CD4-positive, alpha-beta T cell treated with Interleukin-17A for 4 hours (primary cell): ENCODE measurements at places on chromosomes 3 and 15.

DNA sequence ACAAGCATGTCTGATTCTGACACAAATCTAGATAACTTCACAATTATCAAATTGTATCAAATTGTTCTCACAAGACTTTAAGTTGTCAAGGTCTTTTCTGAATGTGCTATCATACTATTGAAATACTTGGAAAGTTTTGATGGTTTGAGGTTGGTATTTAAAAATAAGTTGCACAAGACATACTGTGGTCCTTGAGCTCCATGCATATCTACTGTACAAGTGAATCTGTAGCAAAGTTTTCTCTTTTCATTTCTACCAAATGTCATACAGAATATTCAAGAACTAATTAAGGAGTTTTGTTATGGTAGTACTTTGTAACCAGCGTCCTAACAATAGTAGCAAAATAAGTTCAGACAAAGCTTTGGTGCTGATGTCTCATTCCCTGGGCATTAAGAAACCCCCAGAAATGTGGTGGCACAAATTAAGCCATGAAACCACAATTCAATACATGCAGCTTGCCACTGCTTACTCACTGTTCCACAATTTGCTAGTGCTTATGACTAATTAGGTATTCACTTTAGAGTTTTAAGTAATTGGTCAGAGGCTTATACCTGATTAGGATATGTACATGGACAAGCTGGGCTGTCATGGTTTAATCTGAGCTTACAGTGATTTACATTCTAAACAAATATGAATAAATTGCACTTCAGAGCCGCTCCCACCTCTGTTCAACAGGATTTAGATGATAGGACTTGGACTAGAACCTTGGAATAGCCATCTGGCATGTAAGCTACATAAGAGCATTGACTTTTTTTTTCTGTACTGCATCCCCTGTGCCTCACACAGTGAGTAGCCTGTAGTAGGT lies 8.8 kb downstream of the TBC1D23 start:
- no peak for DNase-seq

GRCh38 chr3:52722491-52722890 lies 16.6 kb downstream of the SPCS1 start:
- DNase-seq: no peak

GRCh38 chr3:127475391-127475790 lies 115.1 kb downstream of the TPRA1 start:
- DNase-seq: no peak

DNA sequence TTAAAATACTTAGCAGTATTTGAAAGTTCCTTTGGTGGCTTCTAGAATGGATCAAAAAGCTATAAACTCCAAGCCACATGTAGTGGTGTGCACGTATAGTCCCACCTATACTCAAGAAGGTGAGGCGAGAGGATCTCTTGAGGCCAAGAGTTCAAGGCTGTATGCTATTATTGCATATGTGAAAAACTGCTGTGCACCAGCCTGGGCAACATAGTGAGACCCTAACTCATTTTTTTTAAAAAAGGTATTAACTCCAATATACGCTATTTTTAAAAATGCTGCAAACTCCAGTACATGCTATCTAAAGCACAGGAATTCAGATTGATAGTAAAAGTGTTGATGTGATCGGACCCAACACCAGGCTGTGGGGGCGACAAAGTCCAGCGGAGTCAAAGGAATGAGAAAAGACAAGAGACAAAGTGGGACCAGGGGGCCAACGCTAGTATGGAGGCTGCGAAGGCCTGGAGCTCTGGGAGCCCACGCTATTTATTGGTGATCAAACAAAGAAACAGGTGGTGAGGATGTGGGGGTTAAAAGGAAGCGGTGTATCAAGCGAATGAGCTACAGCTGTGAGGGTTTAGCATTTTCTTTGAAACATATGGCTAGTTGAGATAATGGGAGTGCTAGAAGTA lies 66.6 kb downstream of the ARIH1 start:
- DNase-seq: no peak

DNA sequence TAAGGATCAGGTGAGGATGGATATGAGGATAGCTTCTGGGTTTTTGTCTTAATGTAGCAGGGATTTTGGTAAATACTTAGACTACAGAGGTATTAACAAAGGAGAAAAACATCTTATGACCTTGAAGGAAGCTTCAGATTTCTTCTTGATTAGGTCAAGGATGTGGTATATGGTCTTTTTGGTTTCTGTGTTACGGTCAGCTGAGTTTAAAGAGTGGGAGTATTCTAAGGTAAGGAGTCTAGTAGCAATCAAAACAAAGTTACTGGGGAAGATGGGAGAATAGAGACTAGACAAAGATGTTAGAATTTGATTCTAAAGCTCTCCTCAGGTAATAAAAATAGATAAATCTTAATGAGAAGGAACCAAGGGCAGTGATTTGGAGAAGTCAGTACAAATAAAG lies 6.2 kb downstream of the HMG20A start:
- DNase-seq: no peak

GRCh38 chr3:112032098-112032731 lies 2.3 kb upstream of the TMPRSS7 start:
- no peak for DNase-seq

DNA sequence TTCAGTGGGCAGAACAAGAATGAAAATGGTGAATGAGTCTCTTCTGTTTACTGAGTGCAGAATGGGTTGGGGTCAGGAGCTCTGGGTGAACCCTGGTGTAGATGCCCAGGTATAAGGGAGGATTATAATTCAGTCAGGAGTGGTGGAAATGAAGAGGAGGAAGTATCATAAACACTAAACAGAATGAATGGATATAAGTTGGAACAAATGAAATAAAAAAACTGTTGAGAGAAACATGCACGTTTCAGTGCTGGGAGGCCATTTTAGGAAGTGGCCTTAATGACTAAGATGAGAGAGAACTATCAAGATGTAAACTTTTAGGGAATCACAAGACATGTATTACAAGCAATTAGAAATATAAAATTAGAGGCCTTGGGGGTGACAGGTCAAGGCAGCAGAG lies 32.8 kb upstream of the LEKR1 start:
- DNase-seq: no peak

- no peak for DNase-seq
Observed at GRCh38 chr3:52090131-52090932, 34.0 kb upstream of the DUSP7 start.

- DNase-seq: no peak
Observed at GRCh38 chr15:27042230-27042629, 71.2 kb downstream of the GABRG3 start.

DNA sequence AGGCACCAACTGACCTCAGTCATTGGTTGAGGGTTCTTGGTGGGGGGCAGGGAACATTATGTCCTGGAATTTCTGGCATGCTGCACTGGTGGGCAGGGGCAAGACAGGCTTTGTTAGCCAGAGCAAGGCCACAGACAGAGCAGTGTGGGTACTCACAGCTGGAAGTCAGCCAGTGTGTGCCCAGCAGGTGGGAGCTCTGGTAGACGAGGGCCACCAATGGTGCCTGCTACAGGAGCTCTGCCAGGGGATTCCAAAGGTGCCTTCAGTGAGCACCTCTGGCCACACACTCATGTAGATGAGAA lies 31.3 kb downstream of the CYP8B1 start:
- no peak for DNase-seq

DNA sequence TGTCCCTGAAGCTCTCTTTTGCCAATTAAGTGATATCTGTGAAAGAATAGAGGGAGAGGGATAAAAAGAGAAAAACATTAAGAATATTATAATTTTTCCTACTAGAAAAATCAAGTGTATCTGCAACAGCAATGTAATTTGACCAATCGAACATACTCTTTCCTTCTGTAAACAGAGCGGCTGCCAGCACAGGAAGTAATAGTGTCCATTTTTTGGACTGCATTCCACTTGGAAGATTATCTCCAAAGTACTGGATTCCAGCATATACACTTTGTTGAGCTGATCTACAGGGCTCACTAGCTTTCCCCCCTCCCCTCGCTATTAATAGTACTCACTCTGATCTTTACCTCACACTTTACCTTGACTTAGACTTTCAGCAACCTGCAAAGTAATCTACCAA lies 90.4 kb downstream of the SUCLG2 start:
- no peak for DNase-seq
